Uterus (tissue), 4 donors: ENCODE measurements at places on chromosomes 5 and 9.
A peak's percentile ranks its signal among the peaks of the same experiment; 100 is the strongest.

DNA sequence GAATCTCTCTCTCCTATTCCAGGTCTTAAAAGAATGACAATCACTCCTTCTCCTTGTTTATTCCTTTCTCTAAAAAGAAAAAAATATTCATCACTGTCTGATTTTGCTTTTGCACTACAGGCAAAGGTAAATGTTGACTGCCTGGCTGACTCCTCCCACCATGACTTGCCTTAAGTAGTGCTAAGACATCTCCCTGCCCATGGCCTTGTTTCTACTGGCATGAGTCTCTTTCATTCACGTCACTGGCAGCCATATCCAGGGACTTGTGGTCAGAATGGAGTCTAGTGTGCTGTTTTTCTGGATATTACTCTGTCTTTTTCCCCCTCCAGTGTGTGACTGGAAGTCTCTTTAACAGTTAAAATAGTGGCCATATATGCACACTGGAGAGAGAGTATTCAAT lies 522.9 kb upstream of the DAB2 start:
- no peak overlapping the region for H3K27ac ChIP-seq
- no peak overlapping the region for H3K4me3 ChIP-seq
- no peaks in the 10 kb centered on the region for H3K27me3 ChIP-seq
- no peaks in the 10 kb centered on the region for H3K36me3 ChIP-seq

DNA sequence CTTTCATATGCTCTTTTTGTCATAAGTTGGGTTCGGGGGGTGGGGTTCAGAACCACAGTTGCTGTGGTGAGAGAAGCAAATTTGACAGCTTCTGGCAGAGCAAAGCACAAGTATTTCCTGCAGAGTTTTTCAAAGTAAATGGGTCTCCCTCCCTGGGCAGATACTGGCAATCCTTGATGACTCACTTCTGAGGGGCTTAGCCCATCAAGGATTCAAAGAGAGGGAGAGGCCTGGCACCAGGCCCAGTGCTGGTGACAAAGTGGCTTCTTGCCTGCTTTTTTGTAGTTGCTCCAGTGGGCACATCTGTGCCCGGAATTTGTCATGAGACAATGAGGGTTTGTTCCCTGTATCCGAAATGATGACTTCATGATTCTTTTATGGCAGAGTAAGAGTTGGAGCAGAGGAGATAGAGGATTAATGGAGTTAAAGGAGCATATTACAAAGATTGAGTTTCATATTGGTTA lies 46.6 kb upstream of the TNC start:
- no peak overlapping the region for H3K4me3 ChIP-seq
- DNase-seq: no peak
- H3K27me3 ChIP-seq: no peaks in the 10 kb centered on the region
- H3K36me3 ChIP-seq: no peaks in the 10 kb centered on the region
- no peaks in the 10 kb centered on the region for H3K4me1 ChIP-seq

DNA sequence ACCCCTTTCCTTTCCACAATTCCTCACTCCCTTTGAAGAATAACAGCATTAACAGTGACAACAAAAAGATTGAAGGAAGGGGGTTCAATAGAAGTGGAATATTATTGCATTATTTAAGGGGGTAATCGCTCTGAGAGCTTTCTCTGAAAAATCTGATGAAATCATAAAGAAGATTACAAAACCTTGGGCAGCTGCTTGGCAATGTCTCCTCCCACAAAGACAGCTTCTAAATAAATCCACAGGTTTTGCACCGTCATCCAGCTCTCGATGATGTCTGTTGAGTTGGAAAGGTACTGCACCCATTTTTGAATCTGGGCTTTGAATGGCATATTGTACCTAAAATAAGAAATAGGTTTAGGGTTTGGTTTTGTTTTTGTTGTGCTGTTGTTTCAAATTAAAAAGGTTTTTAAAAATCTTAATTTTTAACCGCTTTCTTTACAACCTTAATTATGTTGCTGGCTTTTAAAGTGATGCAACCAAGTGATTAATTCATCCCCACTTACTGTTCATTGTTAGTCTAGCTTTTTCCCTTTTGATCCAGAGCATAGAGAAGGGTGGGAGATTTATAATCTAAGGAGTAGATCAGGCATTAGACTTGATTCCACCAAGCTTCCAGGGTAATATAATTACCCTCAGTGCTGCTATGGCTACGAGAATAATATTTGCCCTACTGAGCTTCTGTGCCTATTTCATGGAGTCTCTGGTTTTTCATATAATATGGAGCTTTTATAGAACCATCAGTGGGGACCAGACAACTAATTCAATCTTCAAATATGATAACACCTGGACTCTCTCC lies 85.0 kb downstream of the DNAH5 start:
- DNase-seq: no peak
- no peaks in the 10 kb centered on the region for H3K36me3 ChIP-seq
- H3K27ac ChIP-seq: no peak overlapping the region
- no peaks in the 10 kb centered on the region for H3K4me1 ChIP-seq
- H3K27me3 ChIP-seq: no peaks in the 10 kb centered on the region
- no peak overlapping the region for H3K4me3 ChIP-seq

DNA sequence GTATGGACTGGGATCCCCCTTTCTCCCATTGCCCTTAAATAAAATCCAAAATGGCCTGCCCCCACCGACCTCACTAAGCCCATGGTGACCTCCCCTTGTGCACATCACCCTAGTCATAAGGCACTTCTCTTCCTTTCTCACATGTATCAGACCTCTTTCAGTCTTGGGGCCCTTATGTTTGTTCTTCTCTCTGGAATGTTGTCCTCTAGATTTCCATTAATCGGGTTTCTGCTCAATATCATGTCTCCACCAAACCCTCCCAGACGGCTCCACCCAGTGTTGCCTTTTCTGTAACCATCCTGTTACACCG lies 196.3 kb downstream of the ERCC6L2 start:
- H3K4me3 ChIP-seq: no peak overlapping the region
- H3K4me1 ChIP-seq: no peaks in the 10 kb centered on the region
- H3K36me3 ChIP-seq: no peaks in the 10 kb centered on the region
- DNase-seq: no peak

- peak; percentile 81 for DNase-seq
- H3K4me1 ChIP-seq: peaks cover 7% of the 10 kb centered on the region
- H3K27me3 ChIP-seq: no peaks in the 10 kb centered on the region
- no peaks in the 10 kb centered on the region for H3K36me3 ChIP-seq
- H3K4me3 ChIP-seq: peak overlapping the region; percentile 81
Measured at GRCh38 chr9:99820685-99821395, 845 bp upstream of the NR4A3 start.

- no peak for DNase-seq
- no peaks in the 10 kb centered on the region for H3K27me3 ChIP-seq
Measured at GRCh38 chr9:89277043-89277442, 34.0 kb upstream of the CKS2 start.

- H3K27ac ChIP-seq: no peak overlapping the region
- no peak overlapping the region for H3K4me3 ChIP-seq
- no peak for DNase-seq
Measured at GRCh38 chr5:81334304-81335061, 33.1 kb downstream of the ZCCHC9 start.

GRCh38 chr5:96402500-96402899 lies 30.5 kb downstream of the PCSK1 start:
- H3K4me3 ChIP-seq: no peak overlapping the region
- H3K27me3 ChIP-seq: no peaks in the 10 kb centered on the region
- no peaks in the 10 kb centered on the region for H3K4me1 ChIP-seq
- no peak for DNase-seq
- no peak overlapping the region for H3K27ac ChIP-seq

DNA sequence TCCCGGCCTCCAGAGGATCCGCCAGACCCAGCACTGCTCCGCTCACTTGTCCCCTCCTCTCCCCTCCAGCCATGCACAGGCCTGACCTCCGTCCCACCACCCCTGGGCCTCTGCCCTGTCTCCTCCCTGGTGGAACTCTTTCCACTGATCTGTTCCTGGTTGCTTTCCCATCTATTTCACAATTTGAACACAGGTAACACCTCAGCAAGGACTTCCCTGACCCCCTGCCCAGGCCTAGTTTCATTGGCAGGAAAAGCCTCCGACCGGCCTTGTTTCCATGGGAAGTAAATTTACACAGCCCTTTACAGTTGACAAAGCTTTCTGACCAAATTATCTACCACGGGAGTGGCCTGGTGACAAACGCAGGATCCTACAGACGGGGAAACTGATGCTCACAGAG lies 14.8 kb downstream of the QSOX2 start:
- no peaks in the 10 kb centered on the region for H3K27me3 ChIP-seq
- H3K27ac ChIP-seq: no peak overlapping the region

- no peaks in the 10 kb centered on the region for H3K27me3 ChIP-seq
- no peak overlapping the region for H3K4me3 ChIP-seq
- H3K36me3 ChIP-seq: no peaks in the 10 kb centered on the region
Measured at GRCh38 chr5:139836469-139837208, 41.0 kb downstream of the PSD2 start.

- H3K4me1 ChIP-seq: no peaks in the 10 kb centered on the region
- no peak overlapping the region for H3K4me3 ChIP-seq
- H3K36me3 ChIP-seq: no peaks in the 10 kb centered on the region
- no peaks in the 10 kb centered on the region for H3K27me3 ChIP-seq
- H3K27ac ChIP-seq: no peak overlapping the region
Measured at GRCh38 chr5:117649821-117650220, 1075.2 kb upstream of the SEMA6A start.

GRCh38 chr9:128374221-128374675 lies 3.1 kb downstream of the URM1 start:
- peaks cover 5% of the 10 kb centered on the region for H3K4me1 ChIP-seq
- DNase-seq: no peak
- no peaks in the 10 kb centered on the region for H3K27me3 ChIP-seq
- H3K36me3 ChIP-seq: no peaks in the 10 kb centered on the region
- H3K27ac ChIP-seq: no peak overlapping the region

DNA sequence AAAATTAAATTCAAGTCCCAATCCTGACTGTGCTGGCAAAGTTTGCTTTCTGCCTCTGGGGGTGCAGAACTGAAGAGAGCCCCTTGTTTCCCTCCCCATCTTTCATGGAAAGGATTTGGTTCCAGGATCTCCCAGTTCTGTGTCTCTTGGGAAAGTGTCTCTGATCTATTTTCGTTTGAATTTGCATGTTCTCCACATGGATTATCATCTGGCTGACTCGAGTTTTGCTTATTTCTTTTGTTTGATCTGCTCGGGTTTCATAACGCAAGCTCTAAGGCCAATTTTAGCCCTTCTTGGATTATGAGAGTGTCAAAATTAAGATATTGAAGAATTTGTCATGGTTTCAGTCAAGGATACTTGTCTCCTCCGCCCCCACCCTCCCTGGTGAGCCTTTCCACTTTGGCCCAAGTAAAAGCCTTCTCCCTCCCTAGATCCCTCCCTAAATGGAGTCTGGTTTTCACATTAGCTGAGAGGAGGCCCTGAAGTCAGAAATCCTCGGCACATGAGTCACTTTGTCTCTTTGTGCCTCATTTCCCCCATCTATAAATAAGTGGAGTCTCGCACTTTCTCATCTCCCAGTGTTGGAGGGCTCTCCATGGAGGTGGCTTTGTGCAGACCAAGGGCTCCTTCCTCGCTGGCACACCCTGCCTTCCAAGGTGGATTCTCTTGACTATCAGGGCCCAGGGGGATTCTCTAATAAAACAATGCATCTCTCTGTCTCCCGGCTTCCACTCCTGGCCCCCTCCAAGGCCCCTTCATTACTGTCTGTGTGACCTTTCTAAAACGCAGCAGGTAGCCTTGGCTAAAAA lies 17.3 kb downstream of the ADRB2 start:
- no peak for DNase-seq
- no peak overlapping the region for H3K4me3 ChIP-seq
- H3K4me1 ChIP-seq: no peaks in the 10 kb centered on the region
- no peaks in the 10 kb centered on the region for H3K27me3 ChIP-seq

GRCh38 chr5:101455048-101455447 lies 552.0 kb upstream of the ST8SIA4 start:
- no peaks in the 10 kb centered on the region for H3K36me3 ChIP-seq
- DNase-seq: no peak
- H3K4me1 ChIP-seq: no peaks in the 10 kb centered on the region
- H3K27me3 ChIP-seq: no peaks in the 10 kb centered on the region

DNA sequence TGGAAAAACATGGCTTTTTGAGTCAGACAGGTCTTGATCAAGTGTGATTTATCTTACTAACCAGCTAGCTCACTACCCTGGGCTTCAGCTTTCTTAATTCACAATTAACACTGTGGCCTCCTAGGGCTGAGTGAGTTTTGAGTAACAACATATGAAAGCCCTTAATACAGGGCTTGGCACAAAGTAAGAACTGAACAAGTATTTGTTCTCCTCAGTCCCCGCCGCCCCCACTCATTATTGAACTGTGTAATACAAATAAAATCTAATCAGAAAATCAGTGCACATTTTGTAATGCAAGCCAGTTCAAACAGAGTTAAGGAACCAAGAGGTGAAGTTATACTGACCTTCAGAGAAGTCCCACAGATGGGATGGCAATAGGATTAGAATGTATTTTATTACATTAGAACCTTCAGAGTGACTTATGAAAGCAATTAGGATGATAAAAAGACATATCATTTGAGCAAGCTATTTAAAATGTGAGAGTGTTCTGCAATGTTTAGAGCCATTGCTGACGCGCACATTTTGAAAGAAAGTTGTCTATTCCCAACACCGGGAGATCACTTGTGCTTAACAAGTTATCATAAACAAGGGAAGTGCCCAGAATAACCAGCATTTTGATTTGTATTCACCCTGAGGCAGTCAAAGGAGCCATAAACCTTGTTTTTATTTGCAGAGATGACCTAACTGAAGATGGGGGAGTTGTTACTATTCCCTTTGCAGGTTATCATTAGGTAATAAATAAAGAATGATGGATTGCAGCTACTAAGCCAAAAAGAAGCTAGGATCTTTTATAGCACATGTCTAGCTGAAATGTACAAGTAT lies 19.4 kb downstream of the ADAMTS16 start:
- no peaks in the 10 kb centered on the region for H3K27me3 ChIP-seq
- H3K4me1 ChIP-seq: peaks cover 4% of the 10 kb centered on the region
- no peak overlapping the region for H3K27ac ChIP-seq
- H3K36me3 ChIP-seq: no peaks in the 10 kb centered on the region

- no peak for DNase-seq
- no peaks in the 10 kb centered on the region for H3K4me1 ChIP-seq
- H3K4me3 ChIP-seq: no peak overlapping the region
- H3K27me3 ChIP-seq: no peaks in the 10 kb centered on the region
Measured at GRCh38 chr9:111158363-111158762, 120.1 kb upstream of the LPAR1 start.

- no peak for DNase-seq
- H3K27ac ChIP-seq: no peak overlapping the region
- no peak overlapping the region for H3K4me3 ChIP-seq
- no peaks in the 10 kb centered on the region for H3K36me3 ChIP-seq
- no peaks in the 10 kb centered on the region for H3K27me3 ChIP-seq
Measured at GRCh38 chr9:108336575-108336974, 519.2 kb downstream of the ACTL7B start.

GRCh38 chr9:115712981-115713380 lies 440.6 kb upstream of the PAPPA start:
- no peaks in the 10 kb centered on the region for H3K27me3 ChIP-seq
- no peak for DNase-seq
- H3K4me1 ChIP-seq: no peaks in the 10 kb centered on the region
- H3K4me3 ChIP-seq: no peak overlapping the region

GRCh38 chr9:113160571-113160970 lies 9.8 kb downstream of the SLC31A2 start:
- no peaks in the 10 kb centered on the region for H3K36me3 ChIP-seq
- no peak overlapping the region for H3K27ac ChIP-seq
- no peaks in the 10 kb centered on the region for H3K4me1 ChIP-seq
- no peak overlapping the region for H3K4me3 ChIP-seq
